ENCODE measurements at places on chromosomes 1 and 21.

GRCh38 chr1:31762726-31763670 is 1.1 kb downstream of the ADGRB2 start:
- peak; percentile 67 for DNase-seq

- no peak for DNase-seq
These were observed 548.9 kb downstream of the NUF2 start for GRCh38 chr1:163870666-163871065.

- DNase-seq, result no peak
These were observed 225.6 kb upstream of the FGGY start for GRCh38 chr1:59071289-59071688.

DNA sequence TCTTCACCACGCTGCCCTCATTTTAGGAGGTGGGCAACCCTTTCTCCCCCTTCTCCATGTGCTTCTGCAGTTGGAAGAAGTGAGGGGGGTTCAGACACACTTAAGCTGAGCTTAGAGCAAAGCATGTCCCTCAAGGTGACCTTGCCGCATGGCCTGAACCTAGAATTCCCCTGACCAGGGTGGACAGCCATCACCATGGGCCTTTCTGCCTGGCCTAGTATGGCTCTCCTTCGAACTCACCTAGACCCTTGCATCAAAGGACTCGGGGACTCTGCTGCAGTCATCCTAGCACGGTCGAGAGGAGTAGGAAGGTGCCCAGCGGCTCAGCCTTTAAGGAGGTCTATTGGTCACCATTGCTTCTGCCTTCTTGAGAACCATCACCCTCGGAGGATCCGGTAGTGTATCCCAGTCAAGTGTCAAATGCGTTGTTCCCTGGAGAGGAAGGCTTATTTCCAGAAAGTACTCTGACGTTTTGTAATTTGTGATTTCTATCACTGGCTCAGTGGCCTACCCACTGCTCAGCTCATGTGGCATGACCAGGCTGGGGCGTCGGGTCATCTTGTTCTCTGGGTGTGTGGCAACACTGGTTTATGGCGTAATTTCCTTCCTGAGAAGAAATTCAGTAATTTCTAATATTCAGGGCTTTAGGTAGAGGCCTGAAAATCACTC is at the start of gene KCNE1:
Gene KCNE1, minus strand, starts transcription at position 424 of the 669 bp plus-strand sequence. CDS start 62,576 bp downstream, outside the sequence.
- no peak for DNase-seq

DNA sequence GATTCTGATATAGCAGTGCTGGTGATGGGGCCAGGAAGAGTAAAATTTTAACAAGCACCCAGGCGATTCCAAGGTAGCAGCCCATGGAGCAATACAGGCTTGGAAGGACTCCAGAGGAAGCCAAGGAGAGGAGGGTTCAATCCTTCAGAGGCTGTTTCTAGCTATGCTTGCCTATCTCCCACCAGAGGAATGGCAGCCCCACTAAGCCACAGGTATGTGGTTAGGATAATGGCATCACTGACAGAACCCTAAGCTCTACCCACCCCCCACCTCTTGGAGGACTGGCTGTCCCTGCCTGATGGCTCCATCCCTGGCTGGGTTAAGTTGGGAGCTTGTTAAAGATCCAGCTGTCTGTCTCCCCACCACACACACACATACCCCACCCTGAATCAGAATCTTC is 19.3 kb upstream of the PTAFR start:
- no peak for DNase-seq

- DNase-seq, result no peak
These were observed 299.4 kb upstream of the LYPLAL1 start for GRCh38 chr1:218874313-218874712.

- peak; percentile 63 for DNase-seq
These were observed 9.2 kb upstream of the KCNQ4 start for GRCh38 chr1:40774266-40774998.

GRCh38 chr1:246801241-246802020 is 77.2 kb downstream of the SCCPDH start:
- no peak for DNase-seq
